Activated B cell treated with CpG ODN at 0.5 μM for 24 hours (primary cell): ENCODE measurements at places on chromosomes 12 and 14.
A peak's percentile ranks its signal among the peaks of the same experiment; 100 is the strongest.

- H3K27me3 ChIP-seq, result no peaks in the 10 kb centered on the region
- H3K4me3 ChIP-seq, result peak overlapping the region; percentile 38
- no peak for DNase-seq
- H3K36me3 ChIP-seq, result peaks cover 41% of the 10 kb centered on the region
- peak overlapping the region; percentile 59 for H3K27ac ChIP-seq
Measured at GRCh38 chr12:47302111-47302671, 222.4 kb upstream of the AMIGO2 start.

- H3K27ac ChIP-seq, result no peak overlapping the region
- H3K27me3 ChIP-seq, result no peaks in the 10 kb centered on the region
- H3K36me3 ChIP-seq, result no peaks in the 10 kb centered on the region
- DNase-seq, result no peak
- no peak overlapping the region for H3K4me3 ChIP-seq
Measured at GRCh38 chr14:29671034-29671433, 256.6 kb downstream of the PRKD1 start.

DNA sequence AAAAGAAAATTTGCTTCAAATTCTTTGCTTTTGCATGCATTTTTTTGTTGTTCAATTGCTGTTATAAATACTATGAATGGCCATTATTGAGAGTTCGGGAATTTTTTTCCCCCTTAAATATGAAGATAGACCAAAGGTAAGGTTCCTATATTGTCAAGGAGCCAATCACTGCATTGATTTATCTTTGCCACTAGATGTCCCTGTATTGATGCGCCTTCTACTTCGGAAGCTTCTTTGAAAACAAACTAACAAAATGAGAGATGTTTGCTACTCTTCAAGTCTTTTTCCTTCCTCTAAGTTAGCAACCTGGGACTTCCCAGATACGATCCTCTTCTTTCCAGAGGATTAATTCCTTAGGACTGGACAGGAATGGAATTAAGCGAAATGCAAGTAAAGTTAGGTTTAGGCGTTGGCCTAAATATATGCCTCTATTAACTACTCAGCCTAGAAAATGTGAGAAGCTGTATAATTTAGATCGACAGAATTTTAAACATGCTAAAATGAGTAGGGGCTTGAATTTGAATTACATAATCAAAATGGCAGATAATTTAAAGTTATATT, 318.1 kb downstream of the AEBP2 start:
- no peaks in the 10 kb centered on the region for H3K4me1 ChIP-seq
- no peak overlapping the region for H3K27ac ChIP-seq
- no peak overlapping the region for H3K4me3 ChIP-seq

DNA sequence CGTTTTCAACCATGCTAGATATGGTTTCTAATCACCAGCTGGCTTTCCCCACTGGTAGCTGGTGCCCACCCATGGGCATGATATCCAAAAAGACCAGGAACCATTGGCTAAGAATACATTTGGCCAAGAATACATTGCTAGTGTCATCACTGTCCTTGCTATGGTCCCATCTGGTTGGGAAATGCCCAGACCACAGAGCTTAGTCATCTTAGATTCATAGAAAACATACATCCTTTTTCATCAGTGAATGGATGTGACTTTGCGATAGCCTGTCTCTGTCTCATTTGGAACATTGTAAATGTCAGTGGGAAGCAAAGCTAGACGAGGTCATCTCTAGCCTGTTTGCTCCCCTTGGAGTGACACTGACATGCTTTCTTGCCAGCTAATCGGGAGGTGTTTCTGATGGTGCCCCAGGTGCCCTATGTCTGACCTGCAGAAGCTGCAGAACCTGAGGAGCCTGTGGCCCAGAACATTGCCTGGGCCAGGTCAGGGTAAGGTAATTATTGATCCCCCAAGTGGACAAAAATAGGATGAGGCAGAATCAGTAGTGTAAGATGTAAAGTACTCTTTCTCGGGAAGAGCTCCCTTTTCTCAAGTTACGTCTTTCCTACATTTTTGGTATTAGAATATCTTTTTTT, 194.8 kb downstream of the SLC41A2 start:
- H3K36me3 ChIP-seq, result peaks cover 20% of the 10 kb centered on the region
- no peak overlapping the region for H3K4me3 ChIP-seq
- H3K27ac ChIP-seq, result no peak overlapping the region
- H3K27me3 ChIP-seq, result peaks cover 12% of the 10 kb centered on the region
- no peak for DNase-seq

GRCh38 chr12:68794653-68795251, 13.2 kb upstream of the MDM2 start:
- no peaks in the 10 kb centered on the region for H3K27me3 ChIP-seq
- H3K36me3 ChIP-seq, result no peaks in the 10 kb centered on the region
- H3K27ac ChIP-seq, result no peak overlapping the region
- no peak overlapping the region for H3K4me3 ChIP-seq
- no peak for DNase-seq

DNA sequence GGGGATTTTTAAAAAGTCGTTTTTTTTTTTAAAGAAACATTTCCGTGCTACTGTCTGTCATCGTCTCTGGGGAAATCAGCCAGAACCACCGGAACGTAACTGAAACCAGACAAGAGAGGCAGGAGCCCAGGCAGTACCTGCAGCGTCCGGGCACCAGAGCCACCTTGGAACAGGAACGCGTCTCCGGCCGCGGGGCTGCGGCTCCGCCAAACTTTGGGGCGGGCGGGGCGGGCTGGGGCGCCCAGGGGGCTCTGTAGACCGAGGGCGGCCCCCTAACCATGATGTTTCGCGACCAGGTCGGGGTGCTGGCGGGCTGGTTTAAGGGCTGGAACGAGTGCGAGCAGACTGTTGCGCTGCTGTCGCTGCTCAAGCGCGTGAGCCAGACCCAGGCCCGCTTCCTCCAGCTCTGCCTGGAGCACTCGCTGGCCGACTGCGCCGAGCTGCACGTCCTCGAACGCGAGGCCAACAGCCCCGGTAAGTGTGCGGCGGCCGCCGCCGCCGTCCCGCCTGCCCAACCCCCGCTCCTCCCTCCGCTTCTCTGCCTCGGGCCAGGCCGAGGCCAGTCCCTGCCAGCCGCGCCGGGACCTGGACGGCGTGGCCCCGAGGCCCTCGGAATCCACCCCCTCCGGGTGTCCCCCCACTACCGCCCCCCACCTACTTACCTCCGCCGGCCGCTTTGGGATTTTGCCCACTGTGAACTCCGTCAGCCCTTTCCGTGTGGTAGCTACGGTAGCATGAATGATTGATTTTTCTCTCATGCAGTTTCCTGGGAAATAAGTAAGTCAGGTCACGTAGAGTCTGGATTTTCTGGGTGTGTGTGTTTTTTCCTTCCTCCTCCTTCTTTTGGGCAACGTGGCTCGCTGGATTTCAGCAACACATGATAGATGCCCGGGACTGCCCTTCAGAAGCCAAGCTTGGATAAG, 972 bp downstream of the SAMD4A start:
- peaks cover 28% of the 10 kb centered on the region for H3K4me1 ChIP-seq
- peak; percentile 47 for DNase-seq
- peak overlapping the region; percentile 96 for H3K27ac ChIP-seq
- no peaks in the 10 kb centered on the region for H3K27me3 ChIP-seq
- peak overlapping the region; percentile 99 for H3K4me3 ChIP-seq

- H3K27me3 ChIP-seq, result no peaks in the 10 kb centered on the region
- no peak overlapping the region for H3K27ac ChIP-seq
- no peak overlapping the region for H3K4me3 ChIP-seq
- H3K4me1 ChIP-seq, result no peaks in the 10 kb centered on the region
- no peak for DNase-seq
- no peaks in the 10 kb centered on the region for H3K36me3 ChIP-seq
Measured at GRCh38 chr12:18634382-18634781, 103.4 kb downstream of the PLCZ1 start.
